ENCODE measurements at places on chromosomes 5 and 9.
A peak's percentile ranks its signal among the peaks of the same experiment; 100 is the strongest.

- peak; percentile 76 for DNase-seq
These were observed 82.3 kb upstream of the AGXT2 start for GRCh38 chr5:35129921-35130485.

- DNase-seq = no peak
These were observed 3.0 kb downstream of the N4BP3 start for GRCh38 chr5:178116143-178116885.

- no peak for DNase-seq
These were observed 36.5 kb downstream of the KCNIP1 start for GRCh38 chr5:170540271-170540670.

DNA sequence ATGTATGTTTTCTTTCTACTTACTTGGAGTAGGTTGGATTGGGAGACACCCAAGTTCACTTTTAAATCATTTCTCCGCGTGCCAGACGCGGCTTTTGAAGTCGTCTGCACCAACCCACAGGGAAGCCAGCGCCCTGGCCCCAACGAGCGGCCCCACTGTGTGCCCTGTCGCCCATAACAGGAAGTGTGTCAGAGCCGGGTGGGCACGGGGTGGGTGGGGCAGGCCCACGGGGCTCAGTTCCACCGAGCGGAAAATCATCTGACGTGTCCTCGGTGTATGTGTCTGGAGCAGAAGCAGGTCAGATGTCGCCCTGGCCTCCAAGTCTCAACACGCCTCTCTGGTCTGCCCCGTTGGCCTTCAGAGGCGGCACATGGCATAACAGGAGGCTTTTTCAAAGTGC is 22.7 kb upstream of the SMIM23 start:
- no peak for DNase-seq

- DNase-seq = peak; percentile 94
These were observed 315.0 kb upstream of the TLE4 start for GRCh38 chr9:79256691-79257213.

DNA sequence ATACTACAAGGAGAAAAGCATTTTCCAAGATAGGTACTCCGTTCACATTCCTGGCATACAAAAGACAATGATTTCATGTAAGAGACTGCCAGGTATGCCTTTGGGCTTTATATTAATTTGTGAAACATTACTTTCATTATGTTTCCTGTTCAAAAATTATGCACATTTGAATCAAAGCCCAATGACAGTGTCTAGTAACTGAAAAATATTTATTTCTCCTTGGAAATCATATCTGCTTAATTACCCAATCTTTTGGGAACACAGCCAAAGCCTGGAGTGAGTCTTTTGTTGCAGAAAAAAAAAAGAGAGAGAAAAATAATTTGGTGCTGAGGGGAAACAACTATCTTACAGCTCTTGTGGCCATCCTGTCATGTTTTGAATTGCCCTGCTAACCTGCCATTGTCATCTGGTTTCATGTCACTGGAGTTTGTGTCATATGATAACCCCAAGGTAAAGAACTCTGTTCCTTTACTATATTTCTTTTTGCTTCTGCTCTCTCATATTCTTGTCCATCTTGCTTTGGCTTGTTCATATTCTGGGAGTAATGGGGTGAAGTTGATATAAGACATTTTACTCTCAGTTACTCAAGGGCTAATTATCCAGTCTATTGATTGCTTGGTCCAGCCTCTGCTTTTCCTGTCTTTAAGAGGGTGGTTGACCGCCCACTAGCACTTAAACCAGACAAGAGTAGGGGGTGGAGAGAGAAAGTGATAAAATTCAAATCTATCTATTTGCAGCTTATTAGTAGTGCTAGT is 238.3 kb upstream of the NUDT12 start:
- DNase-seq = no peak
